ENCODE measurements at places on chromosomes 6 and 20.

DNA sequence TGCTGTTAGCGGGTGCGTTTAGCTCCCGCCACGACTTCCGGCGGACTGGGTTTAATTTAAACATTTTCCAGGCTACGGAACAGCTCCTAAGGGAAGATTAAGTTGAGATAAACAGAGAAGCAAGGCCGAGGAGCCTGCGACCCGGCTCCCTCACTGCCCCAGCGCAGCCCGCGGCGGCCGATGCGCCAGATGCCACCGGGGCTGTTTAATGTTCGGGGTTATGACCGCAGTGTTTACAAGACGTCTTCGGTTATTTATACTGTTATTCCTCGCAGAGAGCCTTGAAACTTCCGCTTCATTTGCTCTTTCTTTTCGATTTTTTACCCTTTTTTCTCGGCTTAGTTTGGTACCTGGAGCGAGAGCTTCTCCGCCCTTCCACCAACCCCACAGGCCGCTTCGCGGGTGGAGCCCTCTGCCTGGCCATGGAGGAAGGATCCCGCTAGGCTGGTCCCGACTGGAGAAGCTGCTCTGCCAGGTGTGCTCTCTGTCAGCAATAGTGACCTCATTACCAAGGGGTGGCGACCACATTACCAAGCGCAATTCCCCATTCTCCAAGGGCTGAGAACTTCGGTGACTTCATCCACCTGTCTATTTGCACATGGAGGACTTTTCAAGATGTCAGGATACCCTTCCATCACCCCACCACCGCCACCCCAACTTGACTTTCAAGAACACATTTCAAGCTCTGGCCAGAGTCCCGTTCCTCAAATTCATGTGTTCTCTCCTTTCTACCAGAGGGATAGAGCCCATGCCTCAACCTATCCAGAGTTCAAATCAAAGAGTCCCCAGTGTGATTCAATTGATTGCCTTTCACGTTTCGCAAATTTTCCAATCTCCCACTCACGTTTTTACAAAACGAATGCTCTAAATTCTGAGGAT, 4.1 kb downstream of the TCF21 start:
- DNase-seq, result no peak

GRCh38 chr6:13491538-13491937, 4.1 kb upstream of the GFOD1 start:
- DNase-seq, result no peak

DNA sequence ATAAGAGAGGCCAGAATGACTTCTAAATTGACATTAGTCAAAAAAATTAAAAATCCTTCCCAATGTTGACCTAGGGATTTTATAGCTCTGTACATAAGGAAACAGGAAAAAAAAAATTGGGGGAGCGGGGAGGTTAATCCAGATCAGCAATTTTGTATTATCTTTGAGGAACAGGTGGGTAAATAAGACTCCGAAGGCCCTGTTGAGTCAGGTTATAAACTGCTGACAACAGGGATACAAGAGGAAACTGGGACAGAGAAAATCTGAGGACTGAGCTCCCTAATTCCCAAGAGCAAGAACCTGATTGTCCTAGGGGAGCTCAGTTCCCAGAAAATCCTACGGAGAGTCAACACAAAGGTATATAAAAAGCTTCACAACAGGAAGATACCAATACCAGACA, 26.8 kb upstream of the CRIP3 start:
- peak; percentile 66 for DNase-seq

GRCh38 chr20:63298731-63299312, 5.8 kb downstream of the COL20A1 start:
- no peak for DNase-seq
